NCI-H1105 treated with DMSO at 0.1 percent for 48 hours (cell line): ENCODE measurements at places on chromosomes 7 and 10.

DNA sequence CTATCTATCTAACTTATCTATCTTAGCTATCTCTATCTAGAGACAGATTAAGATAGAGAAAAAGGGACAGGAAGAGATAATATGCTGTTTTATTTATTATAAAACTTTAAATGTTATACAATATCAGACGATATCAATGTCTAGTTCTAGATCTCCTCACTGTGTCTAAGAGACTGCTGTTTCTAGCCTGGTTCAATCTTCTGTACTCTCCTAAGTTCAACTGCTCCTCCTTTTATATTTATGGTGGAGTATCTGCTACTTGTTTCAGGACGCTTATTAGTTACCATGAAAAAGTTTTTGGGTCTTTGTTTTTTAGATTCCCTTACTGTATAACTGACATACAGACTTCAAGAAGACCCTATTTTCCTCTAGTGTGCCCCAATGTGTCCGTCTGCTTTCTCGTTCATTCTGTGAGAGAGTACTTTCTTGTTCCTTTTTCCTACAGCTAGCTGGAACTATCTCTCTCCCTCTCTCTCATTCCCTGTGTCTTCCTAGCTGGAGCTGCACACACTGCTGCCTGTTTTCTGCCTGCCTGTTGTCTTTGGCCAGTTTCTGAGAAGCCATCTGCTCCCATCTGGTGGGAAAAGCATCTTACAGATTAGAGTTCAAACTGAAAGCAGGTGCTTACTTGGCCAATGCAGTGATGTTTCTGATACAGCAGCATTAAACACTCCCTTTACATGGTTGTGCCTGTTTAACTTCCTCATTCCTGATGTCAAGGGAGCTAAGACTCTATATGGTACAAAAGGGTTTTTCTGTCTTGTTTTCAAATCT, 49.4 kb upstream of the ARL4A start:
- peak; percentile 44 for DNase-seq

DNA sequence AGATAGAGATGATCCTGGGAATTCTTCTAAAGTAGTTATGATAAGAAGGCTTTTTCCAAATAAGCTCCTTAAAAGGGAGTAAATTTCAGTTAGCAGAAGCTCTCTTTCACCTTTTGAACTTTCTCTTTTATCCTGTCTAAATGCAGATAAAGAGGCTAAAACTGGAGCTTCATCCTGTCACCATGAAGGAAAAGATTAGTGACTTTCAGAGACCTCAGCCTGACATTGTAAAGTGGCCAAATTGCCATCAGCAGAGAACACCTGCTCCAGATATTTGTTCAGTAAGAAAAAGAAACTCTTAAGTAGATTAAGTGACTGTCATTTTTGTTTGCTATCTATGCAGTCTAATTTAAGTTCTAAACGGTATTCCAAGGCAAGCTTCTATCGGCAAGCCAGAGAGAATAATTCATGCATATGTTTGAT, 18.3 kb downstream of the VWDE start:
- DNase-seq, result peak; percentile 97

DNA sequence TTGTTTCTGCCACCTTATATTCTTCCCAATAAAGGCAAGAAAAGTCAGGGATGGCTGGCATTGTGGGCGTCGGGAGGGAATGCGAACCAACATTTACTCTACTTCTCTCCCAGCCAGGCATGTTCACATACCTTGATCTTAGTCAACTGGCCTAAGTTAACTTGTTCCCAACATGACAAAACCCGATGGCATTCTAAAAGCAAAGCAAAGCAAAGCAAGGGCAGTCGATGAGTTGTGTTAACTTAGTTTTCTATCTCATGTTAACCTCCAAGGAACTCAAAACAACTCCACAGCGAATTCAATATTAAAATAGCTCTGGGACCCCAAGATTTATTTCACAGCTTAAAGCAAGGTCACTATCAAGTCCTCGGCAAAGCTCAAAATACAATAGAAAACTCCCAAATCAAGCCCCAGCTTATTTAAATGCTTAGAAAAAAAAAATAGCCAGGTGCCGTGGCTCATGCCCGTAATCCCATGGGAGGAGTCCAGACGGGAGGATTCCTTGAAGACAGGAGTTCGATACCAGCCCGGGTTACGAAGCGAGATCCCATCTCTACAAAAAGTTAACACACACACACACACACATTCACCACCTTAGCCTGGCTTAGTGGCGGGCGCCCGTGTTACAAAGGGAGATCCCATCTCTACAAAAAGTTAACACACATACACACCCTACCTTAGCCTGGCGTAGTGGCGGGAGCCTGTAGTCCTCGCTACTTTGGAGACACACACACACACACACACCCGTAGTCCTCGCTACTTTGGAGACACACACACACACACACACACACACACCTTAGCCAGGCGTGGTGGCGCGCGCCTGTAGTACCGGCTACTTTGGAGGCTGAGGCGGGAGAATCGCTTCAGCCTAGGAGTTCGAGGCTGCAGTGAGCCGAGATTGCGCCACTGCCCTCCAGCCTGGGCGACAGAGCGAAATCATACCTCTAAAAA, 901 bp upstream of the CCNY start:
- no peak for DNase-seq

GRCh38 chr10:128018236-128018635, 108.0 kb downstream of the MKI67 start:
- DNase-seq, result no peak

GRCh38 chr7:137943132-137943551, 58.7 kb downstream of the CREB3L2 start:
- DNase-seq, result no peak

DNA sequence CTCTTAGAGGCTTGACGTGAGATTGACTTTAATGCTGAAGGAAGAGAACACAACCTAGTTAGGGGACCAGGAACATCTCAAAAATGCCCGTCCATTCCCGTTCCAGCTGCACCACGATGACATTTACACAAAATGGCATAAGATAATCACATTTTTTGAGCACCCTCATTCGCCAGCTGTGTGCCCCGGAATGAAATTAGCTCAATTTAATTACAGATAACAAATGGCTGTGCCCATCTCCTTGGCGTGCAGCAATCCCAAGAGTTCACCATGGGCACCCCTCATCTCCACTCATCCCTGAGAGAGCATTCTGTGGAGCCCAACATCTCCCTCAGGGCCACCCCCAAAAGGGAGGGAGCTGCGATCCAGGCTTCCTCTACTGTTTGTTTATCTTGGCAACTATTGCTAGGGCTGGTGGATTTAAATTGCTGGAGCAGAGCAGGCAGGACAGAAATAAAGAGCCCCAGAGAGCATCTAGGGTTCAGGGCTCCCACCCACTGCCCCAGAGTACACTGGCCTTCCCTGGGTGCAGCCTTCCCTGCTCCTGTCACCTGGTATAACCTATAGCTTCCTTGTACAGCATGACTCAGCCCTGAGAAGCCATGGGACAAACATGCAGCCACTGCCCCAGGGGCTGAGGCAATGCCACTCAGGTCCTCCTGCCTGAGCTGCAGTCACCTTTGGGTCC, 263.5 kb downstream of the ZEB1 start:
- DNase-seq, result no peak

- DNase-seq, result no peak
Measured at GRCh38 chr7:14339861-14340260, 350.4 kb upstream of the ETV1 start.

GRCh38 chr7:107505997-107506673, 36.3 kb downstream of the GPR22 start:
- peak; percentile 76 for DNase-seq

DNA sequence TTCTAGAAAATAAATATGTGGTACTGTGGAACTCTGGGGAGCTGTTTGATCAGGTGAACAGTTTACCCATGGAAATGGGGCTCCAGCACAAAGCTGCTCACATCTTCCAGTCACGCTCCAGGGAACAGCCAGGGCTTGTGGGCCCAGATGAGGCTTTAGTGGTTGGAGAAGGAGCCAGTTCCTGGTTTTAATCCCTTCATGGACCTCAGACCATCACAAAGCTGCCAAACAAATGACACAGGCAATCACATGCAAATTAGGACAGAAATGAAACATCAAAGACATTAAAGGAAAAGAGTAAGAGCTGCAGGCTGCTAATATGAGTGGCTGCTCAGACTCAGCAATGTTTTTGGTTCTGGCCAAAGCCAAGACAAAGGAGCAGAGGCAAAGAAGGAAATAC, 2.2 kb upstream of the ATP6V0E2 start:
- no peak for DNase-seq

GRCh38 chr7:143261901-143262300, 1.3 kb upstream of the GSTK1 start:
- no peak for DNase-seq

- no peak for DNase-seq
Measured at GRCh38 chr10:75801121-75801520, 369.7 kb downstream of the LRMDA start.

- DNase-seq, result no peak
Measured at GRCh38 chr7:55246171-55246570, 119.0 kb upstream of the LANCL2 start.

DNA sequence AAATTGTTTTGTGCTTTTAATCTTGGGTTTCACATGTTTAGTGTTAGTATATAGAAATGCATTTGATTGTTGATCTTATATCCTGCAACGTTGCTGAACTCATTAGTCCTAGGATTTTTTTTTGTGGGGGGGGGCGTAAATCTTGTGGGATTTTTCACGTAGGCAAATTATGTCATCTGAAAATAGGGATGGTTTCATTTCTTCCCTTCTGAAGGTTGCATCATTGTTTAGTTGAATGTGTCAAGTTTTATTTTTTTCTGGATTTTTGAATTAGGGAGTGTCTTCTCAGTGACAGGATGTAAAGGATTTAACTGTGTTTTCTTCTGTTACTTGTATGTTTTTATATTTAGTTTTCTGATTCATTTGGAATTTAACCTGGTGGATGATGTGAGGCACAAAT, 26.7 kb downstream of the MKLN1 start:
- no peak for DNase-seq

DNA sequence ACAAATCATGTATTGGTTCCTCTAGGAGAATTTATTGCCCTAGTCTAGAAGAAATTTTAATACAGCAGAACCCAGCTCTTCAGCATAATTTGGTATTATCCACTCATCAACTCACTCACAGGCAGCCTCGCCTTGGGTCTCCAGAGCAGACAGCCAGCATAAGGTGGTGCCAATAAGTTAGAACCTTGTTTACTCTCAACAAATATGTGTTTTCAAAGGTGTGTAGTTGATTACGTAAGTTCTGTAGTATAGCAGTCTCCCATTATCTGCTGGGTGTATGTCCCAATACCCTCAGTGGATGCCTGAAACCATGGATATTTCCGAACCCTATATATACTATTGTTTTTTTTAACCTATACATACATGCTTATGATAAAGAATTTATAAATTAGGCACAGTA, 522.5 kb upstream of the LRRN3 start:
- DNase-seq, result no peak

- DNase-seq, result no peak
Measured at GRCh38 chr7:18530224-18531179, 35.0 kb downstream of the HDAC9 start.

- no peak for DNase-seq
Measured at GRCh38 chr7:22865602-22865960, 42.9 kb upstream of the TOMM7 start.

DNA sequence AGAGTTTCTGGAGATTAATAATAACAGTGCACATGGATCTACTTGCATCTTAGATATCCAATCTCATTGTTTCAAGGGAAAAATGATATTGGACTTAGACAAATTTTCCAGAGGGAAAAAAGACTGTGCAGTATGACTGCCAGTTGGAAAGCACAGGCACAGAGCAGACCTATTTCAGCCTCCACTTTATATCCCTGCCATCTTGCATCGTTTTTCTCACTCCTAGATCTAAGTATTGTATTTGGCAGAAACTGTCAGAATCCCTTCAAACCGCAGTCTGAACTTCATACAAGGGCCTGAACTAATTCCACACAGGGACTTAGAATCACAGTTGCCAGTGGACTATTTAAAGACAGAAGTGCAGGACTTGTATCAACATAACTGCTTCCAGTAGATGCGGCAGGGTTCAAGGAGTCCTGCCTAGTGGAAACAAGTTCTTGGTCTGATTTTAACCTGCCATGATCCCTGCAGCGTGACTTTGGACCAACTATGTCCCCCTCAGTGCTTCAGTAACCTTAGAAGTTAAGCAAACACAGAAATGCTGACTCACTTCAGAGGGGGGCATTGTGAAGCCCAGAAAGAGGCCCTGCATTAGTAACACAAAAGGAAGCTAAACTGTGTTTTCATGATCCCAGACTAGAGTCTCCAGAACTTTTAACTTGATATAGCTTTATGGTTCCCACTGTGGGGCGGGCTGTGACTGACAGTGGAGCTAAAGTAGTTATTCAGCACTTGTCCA, 95.7 kb upstream of the PALS2 start:
- DNase-seq, result peak; percentile 15

- DNase-seq, result no peak
Measured at GRCh38 chr7:116539879-116540278, 15.0 kb downstream of the CAV1 start.

DNA sequence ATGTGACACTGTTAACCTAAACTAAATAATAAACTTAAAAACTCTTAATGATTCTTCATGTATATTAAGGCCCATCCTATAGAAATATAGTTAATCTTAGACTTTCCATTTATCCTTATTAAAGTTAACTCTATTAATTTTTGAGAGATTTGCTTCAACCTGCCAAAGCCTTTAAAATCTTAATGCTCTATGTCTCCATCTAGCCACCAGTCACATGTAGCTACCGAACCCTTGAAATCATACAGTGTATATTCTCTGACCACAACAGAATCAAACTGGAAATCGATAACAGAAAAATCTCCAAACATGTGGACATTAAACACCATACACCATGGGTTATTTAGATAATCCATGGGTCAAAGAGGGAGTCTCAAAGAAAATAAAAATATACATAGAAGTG, 51.9 kb downstream of the ASZ1 start:
- no peak for DNase-seq

GRCh38 chr10:118209215-118209614, 132.9 kb downstream of the FAM204A start:
- DNase-seq, result no peak

GRCh38 chr7:100680576-100681271, 7.2 kb downstream of the GNB2 start:
- no peak for DNase-seq

GRCh38 chr7:55140221-55140940, 121.6 kb downstream of the EGFR start:
- peak; percentile 69 for DNase-seq

- no peak for DNase-seq
Measured at GRCh38 chr7:2044311-2044882, 188.3 kb downstream of the MAD1L1 start.

GRCh38 chr7:83921941-83922607, 272.5 kb downstream of the SEMA3A start:
- DNase-seq, result peak; percentile 96

DNA sequence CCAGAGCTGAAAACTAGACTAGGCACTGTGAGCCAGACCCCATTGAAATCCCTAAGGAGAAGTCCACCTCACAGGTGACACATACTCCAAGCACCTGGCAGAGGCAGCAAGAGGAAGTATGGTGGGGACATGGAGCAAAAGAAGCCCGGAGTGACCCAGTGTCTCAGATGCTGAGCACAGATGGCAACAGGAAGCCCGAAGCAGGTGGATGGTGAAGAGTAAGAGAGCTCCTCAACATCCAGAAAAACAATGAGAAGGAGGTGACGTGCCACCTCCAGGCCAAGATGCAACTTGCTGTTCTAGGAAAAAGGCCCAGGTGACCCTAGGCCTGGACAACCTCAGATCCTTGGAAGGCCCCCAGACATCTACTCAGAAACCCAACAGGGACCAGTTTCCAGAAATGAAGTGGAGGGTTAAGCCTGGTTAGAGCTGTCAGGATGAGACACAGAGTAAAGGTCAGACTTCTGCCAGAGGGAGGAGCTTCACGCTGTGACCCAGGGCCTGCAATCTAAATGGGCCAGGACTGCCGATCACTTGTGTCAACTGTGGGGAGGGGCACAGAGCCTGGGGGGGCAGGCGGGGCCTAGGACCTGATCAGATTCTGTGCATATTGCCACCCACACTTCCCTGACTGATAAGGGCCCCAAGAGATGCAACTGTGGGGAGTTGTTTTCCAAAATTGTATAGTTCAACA, 2.4 kb upstream of the COBL start:
- DNase-seq, result no peak
